ENCODE measurements at places on chromosomes 7 and 10. TPM values are rescaled to one million over a fixed set of nuclear protein-coding genes. Genes with fewer than 3 reads are reported as not detected.

Gene DPCD
- 21.5 TPM for total RNA-seq

GRCh38 chr7:30977896-30978564 is 14.3 kb downstream of the GHRHR start:
- DNase-seq = no peak

Gene MGAM2
- total RNA-seq = 0.11 TPM

DNA sequence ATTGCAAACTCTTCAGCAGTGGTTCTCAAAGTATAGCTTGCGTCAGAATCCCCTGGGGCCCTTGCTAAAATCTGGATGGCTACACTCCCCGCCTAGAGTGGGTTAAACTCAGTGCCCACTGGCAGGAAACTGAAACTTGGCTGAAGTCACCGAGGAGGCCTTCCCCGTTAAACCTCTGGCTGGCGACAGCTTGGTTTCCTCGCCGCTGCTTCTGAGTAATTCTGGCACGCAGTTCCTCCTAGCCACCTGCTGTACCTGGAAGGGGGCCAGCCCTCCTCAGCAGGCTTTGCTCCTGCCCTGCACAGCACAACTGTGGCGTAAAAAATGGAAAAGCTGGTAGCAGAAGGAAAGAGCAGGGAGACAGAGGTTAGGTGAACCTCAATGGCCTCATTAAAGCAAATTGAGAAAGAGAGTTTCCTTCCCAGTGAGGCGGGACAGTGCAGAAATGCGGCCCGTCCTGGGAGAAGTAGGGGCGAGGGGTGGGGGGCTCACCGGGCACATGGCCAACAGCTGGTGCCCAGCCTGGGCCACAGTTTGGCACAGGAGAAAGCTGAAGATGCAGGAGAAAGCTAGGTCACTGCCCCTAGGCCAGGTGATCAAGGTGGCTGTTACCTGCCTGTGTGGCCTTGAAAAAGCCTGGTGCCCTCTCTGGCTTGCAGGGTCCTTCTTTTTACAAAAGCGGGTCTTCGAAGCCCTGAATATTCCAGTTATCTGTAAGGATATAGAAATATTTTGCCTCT is 46.6 kb downstream of the ALOX5 start:
- DNase-seq = peak; percentile 89

Gene UPK3B
- 0.54 TPM for total RNA-seq

GRCh38 chr7:35533902-35534301 is 161.0 kb downstream of the HERPUD2 start:
- no peak for DNase-seq

DNA sequence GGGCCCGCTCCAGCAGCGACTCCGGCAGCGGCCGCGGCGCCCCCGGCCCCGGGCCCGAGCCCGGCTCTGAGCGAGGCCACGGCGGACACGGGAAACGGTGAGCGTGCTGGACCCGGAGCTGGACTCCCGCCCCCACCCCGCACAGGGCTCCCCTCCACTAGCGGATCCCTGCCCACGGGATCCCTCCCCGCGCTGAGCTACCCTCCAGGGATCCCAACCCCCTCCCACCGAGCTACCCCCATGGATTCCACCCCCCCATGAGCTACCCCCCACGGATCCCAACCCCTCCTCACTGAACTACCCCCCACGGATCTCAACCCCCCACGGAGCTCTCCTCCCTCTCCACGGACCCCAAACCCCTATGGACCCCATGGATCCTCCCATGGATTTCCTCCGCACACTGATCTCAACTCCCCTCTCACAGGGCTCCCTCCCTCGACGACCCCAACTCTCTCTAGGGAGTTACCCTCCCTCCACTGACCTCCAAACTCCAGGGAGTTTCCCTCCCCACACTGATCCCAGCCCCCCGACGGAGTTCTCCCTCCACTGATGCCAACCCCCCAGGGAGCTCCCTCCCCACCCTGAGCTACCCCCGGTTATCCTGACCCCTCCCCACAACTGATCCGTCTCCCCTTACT is 20.6 kb upstream of the HSPB1 start:
- no peak for DNase-seq

Gene AZGP1
- total RNA-seq = 94.1 TPM

- DNase-seq = no peak
Observed at GRCh38 chr7:99497766-99498545, 2.1 kb downstream of the ZNF394 start.

Gene HMX3
- total RNA-seq = not detected

Gene C10orf90
- not detected for total RNA-seq

GRCh38 chr7:123864966-123865365 is 20.0 kb downstream of the HYAL4 start:
- no peak for DNase-seq

DNA sequence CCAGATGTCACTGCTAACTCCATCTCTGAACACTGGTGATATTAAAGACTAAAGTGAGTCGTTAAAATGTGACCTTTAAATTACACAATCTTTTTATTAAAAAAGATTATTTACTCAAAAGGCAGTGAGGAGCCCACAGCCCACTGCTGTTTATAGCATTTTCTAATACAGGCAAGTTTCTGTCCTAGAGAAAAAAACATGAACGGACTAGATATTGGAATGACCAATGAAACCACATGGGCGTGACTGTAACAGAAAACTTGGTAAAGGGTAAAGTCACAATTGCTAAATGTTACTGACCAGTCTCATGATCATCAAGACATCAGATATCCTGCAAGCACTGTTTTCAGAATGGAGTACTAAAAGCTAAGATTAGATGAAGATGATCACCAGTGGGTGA is 78.7 kb downstream of the FEZF1 start:
- no peak for DNase-seq

Gene ITIH5
- 10.3 TPM for total RNA-seq

DNA sequence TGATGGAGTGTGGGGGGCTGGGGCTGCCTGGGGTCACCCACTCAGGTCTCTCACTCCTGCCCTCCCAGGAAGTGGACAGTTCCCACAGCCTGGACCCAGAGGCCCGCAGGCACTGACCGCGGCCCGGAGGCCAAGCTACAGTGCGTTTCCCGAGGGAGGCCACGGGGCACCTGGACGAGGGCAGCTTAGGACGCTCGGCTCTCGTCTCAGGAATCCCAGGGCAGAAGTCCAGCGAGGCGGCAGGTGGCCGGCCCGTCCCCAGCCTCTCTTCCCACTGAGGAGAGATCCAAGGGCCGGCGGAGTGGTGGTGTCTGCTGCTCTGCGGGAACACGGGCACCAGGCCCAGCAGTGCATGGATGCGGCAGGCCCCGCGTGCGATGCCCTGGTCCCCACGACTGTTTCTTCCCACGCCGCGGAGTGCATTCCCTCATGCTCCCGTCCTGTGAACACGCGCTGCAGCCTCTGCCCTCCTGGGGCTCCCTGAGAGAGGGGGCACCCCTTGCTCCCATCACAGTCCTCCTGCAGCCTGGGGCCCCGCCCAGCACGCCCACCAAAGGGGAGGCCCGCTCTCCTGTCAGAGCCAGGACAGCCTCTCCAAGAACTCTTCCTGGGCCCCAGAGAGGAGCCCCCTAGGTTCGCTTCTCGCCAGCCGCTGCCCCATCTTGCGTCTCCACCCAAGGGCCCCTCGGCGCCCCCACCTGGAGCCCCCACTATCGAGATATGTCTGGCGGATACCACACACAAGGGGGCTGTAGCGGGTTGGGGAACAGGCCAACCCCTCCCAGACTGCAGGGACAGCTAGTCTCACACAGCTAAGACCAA is 24.3 kb upstream of the GPR146 start:
- peak; percentile 65 for DNase-seq

Gene CLRN3
- total RNA-seq = not detected

DNA sequence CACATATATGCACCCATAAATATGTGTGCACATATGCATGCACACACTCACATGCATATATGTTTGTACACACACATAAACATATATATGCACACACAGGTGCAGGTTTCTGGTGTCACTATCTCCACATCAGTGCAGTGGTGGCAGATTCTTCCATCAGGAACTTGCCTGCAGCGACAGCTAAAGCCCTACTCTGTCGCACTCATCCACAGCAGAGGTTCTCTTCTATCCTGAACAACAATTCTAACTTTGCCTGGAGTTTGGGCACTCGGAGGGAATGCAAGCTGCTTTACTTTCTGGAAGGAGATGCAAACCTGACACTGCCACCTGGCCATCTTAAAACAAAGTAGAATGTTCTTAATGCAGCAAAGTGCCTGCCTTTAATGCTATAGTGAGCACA is 745.8 kb downstream of the GRID1 start:
- no peak for DNase-seq
